ENCODE measurements at places on chromosomes 13 and 19.

DNA sequence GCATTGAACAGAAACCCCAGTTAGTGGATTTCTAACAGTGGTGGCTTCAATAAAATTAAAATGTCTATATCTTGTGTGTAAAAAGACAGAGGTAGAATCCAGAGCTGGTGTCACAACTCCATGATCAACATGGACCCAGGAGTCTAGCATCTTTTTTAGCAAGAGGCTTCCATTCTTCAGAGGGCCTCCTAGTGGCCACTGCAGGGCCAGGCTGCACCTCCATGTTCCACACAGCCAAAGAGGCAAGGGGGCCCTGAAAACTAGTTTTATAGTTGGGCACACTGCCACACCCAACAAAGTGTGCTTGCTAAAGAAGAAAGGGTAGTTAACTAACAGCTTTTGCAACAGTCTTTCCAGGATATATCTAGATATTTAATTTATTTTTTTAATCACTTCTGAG lies 12.9 kb downstream of the N4BP2L1 start:
- DNase-seq: peak; percentile 13

DNA sequence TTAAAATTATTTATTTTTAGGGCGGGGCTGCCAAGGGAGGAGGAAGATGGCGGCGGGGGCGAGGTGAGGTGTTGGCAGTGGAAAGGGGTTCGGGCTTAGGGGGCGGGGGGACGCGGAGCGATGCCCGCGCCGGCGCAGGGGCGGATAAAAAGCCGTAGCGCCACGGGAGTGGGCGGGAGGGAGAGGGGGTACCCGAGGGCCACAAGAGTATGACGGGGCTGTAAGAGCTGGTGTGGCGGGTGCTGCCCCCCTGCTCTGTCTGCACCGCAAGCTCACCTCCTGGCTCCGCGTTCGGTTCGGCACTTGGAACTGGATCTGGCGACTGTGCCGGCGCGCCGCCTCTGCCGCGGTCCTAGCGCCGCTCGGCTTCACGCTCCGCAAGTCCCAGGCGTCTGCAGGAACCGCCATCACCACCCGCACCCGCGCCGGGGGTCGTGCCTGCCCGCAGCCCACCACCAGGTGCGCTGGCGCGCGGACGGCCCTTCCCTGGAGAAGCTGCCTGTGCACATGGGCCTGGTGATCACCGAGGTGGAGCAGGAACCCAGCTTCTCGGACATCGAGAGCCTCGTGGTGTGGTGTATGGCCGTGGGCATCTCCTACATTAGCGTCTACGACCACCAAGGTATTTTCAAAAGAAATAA lies 265.2 kb upstream of the SGCG start:
- no peak for DNase-seq

- DNase-seq: no peak
Measured at GRCh38 chr19:49773663-49774350, 7.0 kb downstream of the AP2A1 start.

DNA sequence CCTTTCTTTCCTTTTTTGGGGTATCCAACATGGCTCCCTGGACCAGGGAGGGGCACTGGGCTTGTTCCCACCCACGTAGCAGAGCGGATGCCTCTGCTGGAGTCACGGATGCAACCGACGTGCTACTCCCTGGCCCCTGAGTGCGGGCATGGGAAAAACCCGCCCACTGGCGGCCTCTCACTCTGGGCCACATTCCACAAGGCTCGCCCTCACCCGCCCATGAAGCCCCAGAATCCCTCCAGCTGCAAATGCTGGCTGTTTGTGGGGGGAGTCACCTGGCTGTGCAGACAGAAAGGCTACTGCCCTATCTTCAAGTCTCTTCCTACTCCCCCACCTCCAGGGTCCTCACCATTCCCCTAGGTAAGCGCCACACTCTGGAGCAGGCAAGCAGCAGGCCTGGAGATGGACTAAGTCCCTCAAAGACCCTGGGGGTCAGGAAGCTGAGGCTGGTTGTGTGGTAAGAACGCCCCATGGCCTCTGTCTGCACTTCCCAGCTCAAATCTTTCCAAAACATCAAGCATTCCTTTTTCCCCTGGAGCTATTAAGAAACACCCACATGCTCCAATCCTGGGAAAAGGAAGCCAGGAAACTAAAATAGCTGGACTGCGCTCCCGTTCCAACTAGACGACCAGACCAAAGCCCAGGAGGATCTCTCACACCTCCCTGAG lies 17.9 kb upstream of the EPHX3 start:
- DNase-seq: no peak

DNA sequence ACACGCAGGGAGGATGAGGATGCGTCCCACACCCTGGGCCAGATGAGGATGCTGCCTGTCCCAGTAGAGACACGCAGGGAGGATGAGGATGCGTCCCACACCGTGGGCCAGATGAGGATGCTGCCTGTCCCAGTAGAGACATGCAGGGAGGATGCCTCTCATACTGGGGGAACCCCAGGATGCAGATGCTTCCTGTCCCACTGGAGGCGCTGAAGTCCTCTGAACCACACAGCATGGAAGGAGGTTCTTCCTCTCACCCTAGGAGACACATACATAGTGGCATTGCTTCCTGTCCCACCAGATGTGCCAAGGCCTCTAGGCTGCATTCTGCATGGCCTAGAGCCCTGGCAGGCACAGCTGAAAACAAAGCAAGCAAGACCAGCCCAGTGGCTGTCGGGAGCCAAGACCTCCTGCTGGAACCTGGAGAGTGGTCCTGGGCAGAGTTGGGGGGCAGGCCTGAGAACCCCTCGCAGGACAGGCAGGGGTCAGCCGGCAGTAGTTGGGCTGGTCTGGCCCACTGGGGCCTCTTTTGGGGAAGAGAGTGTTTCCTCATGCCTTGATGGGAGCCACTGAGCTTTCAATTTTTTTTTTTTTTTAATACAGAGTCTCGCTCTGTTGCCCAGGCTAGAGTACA lies 4.3 kb downstream of the HPN start:
- peak; percentile 19 for DNase-seq

GRCh38 chr13:65943024-65943423 lies 1287.1 kb downstream of the PCDH9 start:
- DNase-seq: no peak

DNA sequence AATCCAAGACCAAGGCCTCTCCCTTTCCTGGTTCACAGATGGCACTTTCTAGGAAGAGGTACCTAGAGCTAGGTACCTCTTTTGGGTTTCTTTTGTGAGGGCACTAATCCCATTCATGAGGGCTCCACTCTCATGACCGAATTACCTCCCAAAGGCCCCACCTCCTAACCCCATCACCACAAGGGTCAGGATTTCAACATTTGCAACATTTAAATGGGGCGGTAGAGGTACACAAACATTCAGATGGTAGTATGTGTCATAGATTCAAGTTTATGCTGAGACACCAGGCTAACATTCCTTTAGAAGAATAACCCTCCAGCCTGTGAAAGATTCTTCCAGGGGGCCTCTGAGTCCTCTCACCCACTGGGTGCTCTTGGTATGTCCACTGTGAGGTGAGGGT lies 116.3 kb downstream of the FOXO1 start:
- DNase-seq: no peak

GRCh38 chr19:5804516-5805461 lies at the start of gene NRTN:
TSS of gene NRTN (plus strand) at chr19:5805067. CDS start at chr19:5824166, 19,099 bp downstream.
- no peak for DNase-seq

GRCh38 chr19:34997071-34997617 lies 3.0 kb upstream of the GRAMD1A start:
- DNase-seq: peak; percentile 45

- no peak for DNase-seq
Measured at GRCh38 chr13:110853235-110853721, 61.6 kb downstream of the ANKRD10 start.

GRCh38 chr19:40257096-40257517 lies 28.0 kb downstream of the AKT2 start:
- no peak for DNase-seq

DNA sequence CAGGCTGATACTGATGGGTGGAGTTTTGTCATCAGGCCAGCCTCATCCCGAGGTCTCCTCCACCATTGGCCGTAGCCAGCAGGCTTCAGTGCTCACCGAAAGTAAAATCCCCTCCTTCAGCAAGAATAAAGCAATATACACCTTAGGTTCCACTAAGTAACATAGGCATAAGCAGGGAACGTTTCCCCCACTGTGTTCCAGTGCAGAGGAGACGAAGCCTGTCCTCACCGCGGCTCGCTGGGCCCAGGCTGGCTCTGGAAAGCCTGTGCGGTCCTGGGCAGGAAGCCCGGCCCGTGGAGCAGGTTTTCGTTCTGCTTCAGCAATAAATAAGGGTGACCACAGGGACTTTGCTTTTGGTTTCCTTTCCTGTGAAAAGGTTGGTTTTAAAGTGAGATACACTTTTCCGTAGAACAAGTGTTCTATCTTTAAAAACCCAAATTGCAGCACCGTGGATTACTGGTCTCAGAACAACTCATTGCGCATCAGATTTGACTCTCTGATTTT lies 16.3 kb upstream of the TEX29 start:
- no peak for DNase-seq

DNA sequence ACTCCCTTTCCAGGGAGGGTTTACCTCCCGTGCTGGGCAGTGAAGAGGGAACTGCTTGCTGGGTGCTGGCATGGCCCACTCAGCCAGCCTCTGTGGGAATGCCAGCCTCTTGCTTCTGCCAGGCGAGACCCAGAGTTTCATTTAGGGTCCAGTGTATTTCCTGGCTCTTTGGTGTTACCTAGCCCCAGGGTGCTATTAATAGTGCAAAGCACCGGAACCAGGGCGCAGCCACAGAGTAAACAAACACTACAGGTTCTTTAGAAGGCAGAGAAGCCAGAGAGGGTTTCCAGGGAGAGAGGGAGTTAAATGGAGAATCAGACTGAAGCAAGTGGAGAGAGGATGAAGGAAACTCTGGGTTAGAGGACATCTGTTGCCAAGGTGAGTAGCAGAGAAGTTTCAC lies 74.9 kb upstream of the SPATA13 start:
- DNase-seq: no peak

DNA sequence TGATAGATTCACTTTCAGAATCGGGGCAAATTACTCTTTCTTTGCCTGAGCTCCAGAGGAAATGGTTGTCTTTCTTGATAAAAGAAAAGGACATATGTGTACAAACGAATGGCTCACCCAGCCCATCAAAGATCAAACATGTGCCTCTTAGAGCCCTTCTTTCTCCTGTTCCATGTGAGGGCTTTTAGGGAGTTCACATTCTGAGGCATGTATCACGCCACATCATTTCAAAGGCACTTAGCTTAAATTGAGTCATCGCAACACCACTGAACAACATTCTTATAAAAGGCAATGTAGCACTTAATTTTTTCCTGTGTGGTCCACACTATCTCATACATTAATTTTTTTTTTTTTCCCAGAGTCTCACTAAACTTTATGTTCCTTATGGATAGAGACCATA lies 521.0 kb downstream of the SUCLA2 start:
- DNase-seq: no peak

- no peak for DNase-seq
Measured at GRCh38 chr19:48636859-48637448, at the start of gene DBP. TSS of gene DBP (minus strand) at chr19:48637379. CDS start at chr19:48636994, 385 bp downstream.

DNA sequence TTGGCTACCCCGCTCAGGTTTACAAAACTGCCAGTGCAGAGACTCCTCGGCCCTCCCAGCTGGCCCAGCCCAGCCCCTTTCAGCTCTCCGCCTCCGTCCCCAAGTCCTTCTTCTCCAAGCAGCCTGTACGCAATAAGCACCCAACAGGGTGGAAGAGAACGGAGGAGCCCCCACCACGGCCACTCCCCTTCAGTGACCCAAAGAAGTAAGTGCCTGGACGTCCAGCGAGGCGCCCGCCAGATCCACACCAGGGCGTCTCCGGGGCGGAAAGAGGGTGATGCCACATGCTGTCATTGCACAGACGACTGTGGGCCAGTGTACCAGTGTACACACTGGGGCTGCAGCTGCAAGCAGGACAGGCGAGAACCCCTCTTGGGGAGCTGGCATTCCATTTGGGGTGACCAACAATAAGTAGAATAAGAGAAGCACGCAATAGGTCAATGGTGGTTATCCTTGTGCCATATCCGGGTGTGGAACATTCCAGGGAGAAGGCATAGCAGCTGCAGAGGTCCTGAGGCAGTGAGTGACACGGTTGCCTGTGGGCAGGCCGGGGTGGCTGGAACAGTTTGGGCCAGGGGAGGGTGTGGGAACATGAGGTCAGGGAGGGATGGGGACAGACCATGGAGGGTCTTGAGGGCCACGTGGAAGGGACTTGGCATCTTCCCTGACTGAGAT lies 41.3 kb downstream of the DPF1 start:
- no peak for DNase-seq

GRCh38 chr13:106028911-106029310 lies 506.6 kb downstream of the EFNB2 start:
- DNase-seq: no peak

DNA sequence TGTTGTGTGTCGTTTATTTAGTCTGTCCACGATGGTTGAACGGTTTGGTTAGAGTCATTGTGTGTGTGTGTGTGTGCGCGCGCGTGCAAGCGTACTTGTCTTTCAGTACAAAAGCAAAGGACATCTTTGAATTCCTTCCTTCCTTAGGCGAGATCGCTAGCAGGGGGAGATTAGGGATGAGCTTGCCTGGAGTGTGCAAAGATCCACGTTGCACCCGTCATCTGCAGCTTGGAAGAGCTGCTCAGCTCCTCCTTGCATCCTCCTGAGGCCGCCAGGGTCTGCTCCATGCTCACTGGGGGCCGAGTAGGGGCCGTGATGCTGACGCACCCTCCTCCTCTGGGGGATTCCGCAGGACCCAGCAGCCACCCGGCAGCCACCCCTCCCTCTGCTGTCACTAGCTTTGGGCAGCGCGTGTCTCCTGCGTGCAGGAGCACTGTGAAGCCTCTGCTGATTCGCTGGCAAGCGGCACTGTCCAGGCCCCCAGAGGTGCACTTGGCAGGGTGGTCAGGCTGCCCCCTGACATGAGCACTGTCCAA lies 137.3 kb downstream of the KDM4B start:
- no peak for DNase-seq

- no peak for DNase-seq
Measured at GRCh38 chr19:10183926-10184325, 10.8 kb downstream of the DNMT1 start.

DNA sequence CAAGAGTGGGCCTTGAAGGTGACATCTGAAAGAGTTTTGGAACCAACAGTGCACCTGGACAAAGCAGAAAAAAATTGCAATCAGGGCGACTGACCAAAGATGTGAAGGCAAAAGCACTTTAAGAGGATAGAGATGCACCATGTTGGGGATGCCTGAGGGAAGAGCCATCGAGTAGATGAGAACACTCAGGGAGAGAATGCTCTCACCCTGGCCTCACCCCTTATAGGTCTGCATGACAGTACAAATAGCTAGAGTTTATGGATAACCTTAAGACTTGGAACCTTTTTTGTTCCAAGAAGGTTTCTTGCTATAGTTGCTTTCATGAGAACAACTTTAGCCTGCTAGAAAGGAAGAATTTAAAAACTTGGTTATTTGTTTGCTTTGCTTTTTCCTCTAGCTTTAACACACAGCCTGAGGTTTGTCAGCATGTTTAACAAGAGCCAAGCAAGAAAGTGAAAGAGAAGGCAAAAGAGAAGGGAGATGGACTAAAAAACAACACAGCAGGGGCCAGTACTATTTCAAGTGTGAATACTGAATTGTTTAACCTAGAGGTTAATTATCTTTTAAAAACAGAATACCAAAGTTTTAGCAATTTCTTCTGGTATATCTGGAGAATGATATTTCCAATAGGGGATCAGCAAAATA lies 418.9 kb downstream of the DIAPH3 start:
- no peak for DNase-seq

DNA sequence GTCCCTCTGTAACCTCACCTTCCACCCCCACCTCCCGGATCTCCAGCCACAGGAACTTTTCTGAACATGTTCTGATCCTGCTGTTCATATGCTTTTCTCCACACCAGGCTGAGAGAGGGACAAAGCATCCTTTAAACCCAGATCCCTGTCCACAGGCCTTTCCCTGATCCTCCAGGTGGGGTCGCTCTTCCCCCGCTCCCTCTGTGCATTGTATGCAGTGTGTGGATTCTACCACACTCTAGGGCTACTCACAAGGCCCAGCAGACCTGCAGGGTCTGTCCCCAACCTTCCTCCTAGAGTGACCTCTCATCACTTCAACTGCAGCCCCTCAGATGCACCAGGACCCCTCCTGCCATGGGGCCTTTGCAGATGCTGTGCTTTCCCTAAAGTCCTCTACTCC lies 1200.6 kb downstream of the UQCRFS1 start:
- no peak for DNase-seq

All from CD4-positive, alpha-beta T cell treated with Interleukin-4 for 4 hours (primary cell).